ENCODE measurements at places on chromosomes 4 and X. TPM values are rescaled to one million over a fixed set of nuclear protein-coding genes. Genes with fewer than 3 reads are reported as not detected.

Gene LUZP4
- not detected for polyA plus RNA-seq

Gene TMA16
- polyA plus RNA-seq, result 33.5 TPM

Gene SSX4
- not detected for polyA plus RNA-seq

Gene SLC6A14
- polyA plus RNA-seq, result 0.25 TPM

Gene IL13RA1
- polyA plus RNA-seq, result 42.4 TPM

Gene COL4A6
- polyA plus RNA-seq, result 11.2 TPM

Gene NKAP
- polyA plus RNA-seq, result 13.4 TPM

Gene PLP1
- polyA plus RNA-seq, result 12.8 TPM

Gene REELD1
- 0.57 TPM for polyA plus RNA-seq

Gene SMIM31
- polyA plus RNA-seq, result 0.44 TPM

Gene P2RY4
- polyA plus RNA-seq, result 0.52 TPM

DNA sequence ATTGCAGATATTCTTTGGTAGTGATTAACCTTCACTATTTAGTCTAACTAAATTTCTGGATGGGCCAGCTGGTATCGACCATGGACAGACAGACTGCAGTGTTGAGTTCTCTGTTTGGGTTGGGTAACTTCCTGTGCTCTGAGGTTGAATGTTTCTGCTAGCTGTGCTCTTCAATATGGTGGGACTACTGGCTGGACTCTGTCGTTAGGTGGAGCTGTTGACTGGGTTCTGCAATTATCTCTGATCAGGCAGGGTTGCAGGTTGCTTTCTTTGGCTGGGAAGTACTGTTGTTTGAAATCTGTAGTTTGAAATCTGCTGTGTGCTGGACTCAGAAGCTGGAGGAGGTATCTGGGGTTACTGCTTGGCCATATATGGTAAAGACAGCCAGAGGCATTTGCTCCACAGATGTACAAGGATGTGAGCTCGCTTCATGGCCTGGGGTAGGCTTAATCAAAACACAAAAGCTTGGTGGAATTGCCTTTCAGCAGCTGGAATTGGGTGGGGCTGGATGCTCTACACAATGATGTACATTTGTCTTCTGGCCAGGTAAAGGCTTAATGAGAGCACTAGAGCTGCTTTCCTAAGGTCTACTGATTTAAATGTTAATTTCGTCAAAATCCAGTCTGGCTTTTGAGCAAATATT lies 1472.0 kb downstream of the FAM133A start:
- DNase-seq, result no peak

DNA sequence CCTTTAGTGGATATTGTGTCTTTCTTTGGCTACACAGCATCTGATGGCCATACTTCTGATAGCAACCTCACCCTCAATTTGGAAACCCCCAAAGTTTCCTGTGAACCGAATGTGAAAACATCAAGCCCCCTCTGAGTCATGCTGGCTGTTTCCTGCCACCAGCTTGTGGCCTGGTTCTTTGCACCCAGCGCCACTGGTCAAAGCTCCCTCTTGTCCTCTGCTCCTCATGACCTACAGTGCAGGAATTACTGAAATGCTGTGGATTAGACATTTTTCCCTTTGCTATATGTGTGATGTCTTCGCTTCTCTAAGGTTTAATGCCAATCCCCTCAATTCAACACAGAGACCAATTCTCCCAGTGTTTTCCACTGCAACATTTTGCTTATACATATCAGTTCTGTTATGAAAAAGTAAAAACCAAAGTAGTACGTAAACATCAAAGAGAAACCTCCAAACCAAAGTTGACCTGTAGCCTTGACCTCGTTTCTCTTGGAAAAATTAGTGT lies 224.0 kb upstream of the TENM3 start:
- DNase-seq, result no peak

DNA sequence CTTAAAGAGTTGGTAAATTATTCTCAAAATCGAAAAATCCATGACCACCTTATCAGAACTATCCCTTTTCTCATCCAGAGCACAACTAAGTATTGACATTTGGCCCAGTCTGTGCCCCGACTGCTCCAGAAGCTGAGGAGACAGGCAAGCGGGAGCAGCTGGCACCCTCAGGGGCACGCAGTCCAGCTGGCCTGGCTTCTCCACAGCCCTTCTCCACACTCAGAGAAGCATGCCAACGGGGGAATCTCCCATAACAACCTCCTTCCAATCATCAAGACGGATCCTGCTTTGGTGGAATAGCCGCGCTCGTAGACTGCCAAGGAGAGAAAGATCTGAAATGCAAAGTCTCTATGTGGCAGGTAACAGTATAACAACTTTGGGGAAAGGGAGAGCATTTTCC lies 85.4 kb downstream of the AFAP1 start:
- no peak for DNase-seq

DNA sequence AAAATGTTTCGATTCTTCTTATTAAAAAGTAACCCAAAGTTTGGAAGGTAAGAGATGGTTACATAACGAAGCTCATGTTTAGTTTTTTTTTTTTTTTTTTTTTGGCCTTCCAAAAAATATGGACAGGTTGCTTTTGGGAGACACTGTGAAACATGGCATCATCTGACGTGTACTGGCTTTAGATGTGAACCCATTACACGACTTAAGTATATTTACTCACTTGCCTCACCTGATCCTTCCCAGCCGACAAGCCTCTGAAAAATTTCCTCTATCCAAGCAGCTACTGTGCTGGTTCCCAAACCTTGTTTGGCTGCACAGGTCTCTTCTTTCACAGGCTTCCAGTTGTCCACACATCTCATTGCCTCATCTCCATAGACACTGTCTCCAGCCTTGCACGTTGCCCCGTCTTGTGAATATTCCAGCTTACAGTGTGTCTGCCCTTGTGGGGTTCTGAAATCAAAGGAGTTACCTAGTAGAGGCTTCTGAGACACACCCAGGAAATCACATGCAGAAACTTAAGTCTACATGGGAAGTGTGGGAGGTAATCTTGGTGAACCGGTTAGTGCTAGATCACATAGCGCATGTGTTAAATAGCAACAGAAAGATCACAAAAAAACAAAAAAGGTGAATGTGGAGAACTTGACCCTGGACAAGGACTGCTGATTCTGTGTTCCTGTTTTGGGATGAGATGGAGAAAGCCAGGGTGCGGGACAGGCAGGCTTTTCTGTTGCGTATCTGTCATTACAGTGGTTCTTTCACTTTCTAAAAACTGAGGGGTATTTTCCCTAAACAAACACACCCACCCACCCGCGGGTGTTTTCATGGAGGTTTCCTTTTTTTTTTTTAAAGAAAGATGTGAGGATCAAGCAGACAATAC lies 328.6 kb downstream of the ARHGAP10 start:
- DNase-seq, result peak; percentile 37

GRCh38 chrX:47482065-47482511 lies 934 bp downstream of the ZNF41 start:
- no peak for DNase-seq

DNA sequence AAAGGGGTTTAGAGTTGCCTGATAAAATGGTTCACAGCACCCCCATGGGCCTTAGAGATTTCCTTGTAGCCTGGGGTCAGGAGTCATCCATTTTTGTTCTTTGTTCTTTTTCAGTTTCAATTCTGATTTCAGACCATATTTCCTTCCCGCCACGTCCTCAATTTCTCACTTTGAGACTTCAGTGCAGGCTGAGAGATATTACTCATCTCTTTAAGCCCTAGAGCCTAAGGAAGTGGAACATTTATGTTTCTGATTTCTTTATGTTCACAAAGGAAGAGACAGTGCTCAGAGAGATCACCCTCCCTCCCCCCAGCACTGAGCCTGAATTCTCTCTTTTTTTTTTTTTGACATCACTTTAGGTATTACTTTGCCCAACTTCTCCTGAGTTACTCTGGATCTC lies 56.3 kb downstream of the MSN start:
- DNase-seq, result no peak

DNA sequence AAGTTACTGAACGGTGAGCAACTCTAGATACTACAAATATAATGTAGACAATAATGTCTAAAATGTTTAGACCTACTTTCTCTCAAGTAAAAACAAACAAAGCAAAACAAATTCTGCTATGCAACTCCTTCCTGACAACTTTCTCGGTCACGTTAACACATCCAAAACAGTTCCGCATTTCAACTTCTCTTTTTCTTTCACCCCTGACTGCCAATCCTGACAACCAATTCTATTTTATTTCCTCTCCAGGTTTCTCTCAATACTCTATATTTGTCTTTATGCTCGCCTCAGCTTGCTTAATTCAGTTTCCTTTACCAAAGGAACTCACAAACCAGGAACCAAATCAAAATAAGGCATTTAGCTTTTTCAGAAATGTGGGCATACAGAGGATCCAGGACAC lies 513.0 kb downstream of the FSTL5 start:
- DNase-seq, result no peak

GRCh38 chr4:37639551-37640285 lies 46.5 kb downstream of the RELL1 start:
- no peak for DNase-seq

DNA sequence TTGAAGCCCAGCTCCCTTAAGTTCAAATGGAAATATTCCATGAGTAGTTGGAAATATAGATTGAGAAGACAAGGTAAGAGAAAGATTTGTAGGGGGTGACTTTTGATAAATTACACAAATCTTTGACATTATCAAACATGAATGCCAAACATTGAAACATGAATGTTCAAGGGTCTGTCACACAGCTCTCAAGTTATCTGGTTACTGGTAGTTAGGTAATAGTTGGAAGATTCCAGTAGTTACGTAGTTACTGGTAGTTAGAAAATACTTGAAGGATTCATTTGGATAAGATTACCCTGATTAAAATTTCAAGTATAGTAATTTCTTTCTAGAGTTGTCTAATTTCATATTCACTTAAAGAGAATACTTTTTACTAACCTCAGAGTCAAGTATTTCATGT lies 20.7 kb downstream of the KIAA0232 start:
- DNase-seq, result no peak

- DNase-seq, result no peak
Measured at GRCh38 chr4:72505314-72505744, 63.7 kb downstream of the ADAMTS3 start.

DNA sequence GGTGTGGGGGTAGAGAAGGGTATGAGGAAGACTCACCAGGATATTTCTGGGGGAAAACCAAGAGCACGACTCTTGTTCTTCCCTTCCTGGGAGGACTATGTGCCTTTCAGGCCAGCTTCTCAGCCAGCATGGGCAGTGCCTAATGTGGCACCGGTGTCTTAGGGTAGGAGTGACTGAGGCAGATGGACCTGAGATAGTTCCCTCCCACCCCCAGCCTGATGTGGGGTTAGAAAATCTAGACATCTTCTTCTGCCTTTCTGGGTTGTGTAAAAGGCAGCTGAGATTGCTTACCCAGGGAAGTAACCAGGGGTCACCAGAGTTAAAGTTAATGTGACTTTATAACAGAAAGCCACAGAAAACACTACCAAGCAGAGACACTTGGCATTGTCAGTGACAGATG lies 127.3 kb downstream of the TMA16 start:
- no peak for DNase-seq

GRCh38 chr4:59060002-59060846 lies 1950.0 kb upstream of the IGFBP7 start:
- DNase-seq, result no peak

GRCh38 chr4:114196606-114197005 lies 217.2 kb upstream of the ARSJ start:
- no peak for DNase-seq

- no peak for DNase-seq
Measured at GRCh38 chr4:60588556-60588955, 611.6 kb upstream of the ADGRL3 start.

- no peak for DNase-seq
Measured at GRCh38 chrX:26409636-26410035, 193.7 kb downstream of the MAGEB5 start.

DNA sequence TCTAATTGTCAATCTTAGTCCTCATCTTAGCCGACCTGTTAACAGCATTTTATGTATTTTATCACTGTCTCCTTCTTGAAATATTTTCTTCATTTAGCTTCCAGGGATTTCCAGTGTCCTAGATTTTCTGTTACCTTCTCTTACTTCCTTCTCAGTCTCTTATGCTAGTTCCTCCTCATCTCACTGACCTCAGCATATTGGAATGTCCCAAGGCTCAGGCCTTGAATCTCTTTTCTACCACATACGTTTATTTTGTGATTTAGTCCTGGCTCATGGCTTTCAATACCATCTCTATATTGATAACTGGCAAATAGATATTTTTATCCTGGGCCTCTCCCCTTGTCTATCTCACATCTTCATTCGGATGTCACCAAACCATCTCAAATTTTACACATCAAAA lies 61.1 kb downstream of the IQCM start:
- DNase-seq, result no peak

- DNase-seq, result no peak
Measured at GRCh38 chr4:140809676-140810075, 53.5 kb upstream of the TBC1D9 start.

- no peak for DNase-seq
Measured at GRCh38 chr4:108192056-108192455, 23.3 kb upstream of the LEF1 start.

DNA sequence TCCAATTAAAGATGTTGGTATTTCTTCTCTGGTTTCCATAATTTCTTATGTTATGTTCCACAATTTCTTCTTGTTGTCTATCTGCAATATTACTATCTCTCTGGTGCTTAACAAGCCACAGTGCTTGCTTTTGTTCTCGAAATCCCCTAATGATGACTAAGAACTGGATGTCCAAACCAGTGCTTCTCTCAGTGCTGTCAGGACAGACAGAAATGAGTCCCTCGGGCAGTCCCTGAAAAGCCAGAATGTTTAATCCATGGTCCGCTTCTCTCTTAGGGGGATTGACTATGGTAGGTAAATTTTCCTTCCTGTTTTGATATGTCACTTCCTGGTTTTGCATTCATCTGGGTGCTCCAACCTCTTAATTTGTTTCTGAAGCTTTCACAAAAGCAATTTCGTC lies 321.6 kb upstream of the PCDH10 start:
- no peak for DNase-seq

DNA sequence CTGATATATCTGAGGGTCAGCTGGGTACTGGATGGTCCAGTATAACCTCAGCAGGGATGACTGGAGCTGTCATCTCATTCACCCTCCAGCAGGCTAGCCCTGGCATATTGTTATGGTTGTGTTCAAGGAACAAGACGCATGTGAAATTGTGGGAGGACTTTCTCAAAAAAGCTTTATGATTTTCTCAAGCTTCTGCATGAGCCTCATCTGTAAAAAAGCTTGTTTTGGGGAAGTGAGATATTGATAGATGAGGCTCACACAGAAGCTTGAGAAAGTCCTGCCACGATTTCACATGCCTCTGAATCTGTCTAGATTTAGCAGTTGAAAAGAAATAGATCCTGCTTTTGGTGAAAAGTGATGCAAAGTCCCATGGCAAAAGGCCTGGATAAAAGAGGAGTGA lies 93.4 kb downstream of the SPCS3 start:
- DNase-seq, result no peak

GRCh38 chrX:41412261-41413081 lies 34.7 kb upstream of the NYX start:
- no peak for DNase-seq

DNA sequence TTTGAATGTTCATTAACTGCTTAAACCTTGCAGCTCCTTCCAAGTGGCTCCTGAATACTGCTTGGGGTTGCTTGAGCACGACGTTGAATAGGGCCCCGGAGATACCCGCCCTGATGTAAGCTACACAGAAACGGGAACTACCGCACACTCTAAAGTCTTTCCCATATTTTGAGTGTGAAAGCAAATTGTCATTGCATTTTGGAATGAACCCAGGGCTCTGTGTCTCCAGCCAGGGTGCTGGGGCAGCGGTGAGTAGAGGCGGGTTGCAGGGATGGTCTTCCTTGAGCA lies 59.4 kb upstream of the HELT start:
- DNase-seq, result no peak

GRCh38 chr4:76120199-76120598 lies 28.0 kb downstream of the NUP54 start:
- DNase-seq, result no peak

- no peak for DNase-seq
Measured at GRCh38 chrX:120378570-120378969, 16.7 kb downstream of the ATP1B4 start.
